ENCODE measurements at places on chromosomes 2 and 18. TPM values are rescaled to one million over a fixed set of nuclear protein-coding genes. Genes with fewer than 3 reads are reported as not detected.

TUBA4B gene
- not detected for total RNA-seq

- DNase-seq: no peak
These were observed 68.3 kb upstream of the IL1R1 start for GRCh38 chr2:102074152-102074783.

DNA sequence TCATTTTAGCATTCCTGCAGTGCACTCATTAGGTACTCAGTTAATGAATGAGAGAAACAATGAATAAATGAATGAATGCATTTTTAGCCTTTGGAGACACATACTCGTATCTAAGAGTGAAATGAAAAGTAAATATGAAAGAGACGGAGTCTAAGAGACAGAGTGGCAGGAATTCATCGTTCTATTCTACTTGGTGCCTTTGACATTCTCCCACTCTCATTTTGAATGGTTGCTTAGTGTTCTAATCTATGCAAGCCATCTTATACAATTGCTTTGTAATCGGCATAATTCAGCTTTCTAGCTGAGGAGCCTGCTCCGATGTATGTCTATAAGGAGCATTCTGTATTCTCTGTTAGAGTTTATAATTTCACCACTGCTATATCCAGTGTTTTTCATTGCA lies 554.9 kb downstream of the PLCL1 start:
- DNase-seq: no peak

ACTG2 gene
- total RNA-seq: 4,198 TPM

- no peak for DNase-seq
These were observed 22.7 kb upstream of the PKDCC start for GRCh38 chr2:42025151-42025582.

SERPINB12 gene
- total RNA-seq: not detected

RRM2 gene
- not detected for total RNA-seq
